ENCODE measurements at places on chromosomes 12 and 14.
A peak's percentile ranks its signal among the peaks of the same experiment; 100 is the strongest.

GRCh38 chr12:28563936-28564335 lies 373.7 kb downstream of the CCDC91 start:
- DNase-seq = no peak

DNA sequence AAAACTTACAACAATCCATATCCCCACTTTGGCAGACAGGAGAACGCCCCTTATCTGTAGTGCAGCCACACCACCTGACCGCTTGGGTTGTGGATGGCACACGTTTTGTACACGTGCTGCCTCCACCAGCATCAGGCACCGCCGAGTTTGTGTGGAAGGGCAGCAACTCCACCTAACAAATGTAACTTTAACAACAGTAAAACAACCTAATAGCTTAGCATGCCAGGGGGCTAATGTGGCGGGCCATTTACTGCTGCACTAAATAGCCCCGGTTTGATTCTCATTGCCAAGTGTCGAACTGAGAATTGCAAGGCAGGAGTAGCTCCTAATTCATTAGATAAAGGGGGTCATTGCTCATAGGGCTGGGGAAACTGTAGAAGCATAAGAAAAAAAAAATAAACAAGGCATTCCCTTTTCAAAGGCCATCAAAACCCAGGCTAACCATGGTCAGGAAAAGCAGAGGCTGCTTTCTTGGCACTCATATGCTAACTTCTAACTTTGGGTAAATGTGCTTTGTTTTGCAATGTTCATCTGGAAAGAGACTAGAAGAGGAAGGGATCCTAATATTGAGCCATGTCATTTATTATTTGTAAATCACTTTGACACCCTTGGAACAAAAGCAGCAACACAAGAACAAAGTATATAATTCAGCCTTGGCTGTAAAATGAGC lies 279.7 kb upstream of the SOX5 start:
- no peak for DNase-seq

GRCh38 chr12:52005903-52006703 lies 643 bp upstream of the TAMALIN start:
- no peak for DNase-seq

DNA sequence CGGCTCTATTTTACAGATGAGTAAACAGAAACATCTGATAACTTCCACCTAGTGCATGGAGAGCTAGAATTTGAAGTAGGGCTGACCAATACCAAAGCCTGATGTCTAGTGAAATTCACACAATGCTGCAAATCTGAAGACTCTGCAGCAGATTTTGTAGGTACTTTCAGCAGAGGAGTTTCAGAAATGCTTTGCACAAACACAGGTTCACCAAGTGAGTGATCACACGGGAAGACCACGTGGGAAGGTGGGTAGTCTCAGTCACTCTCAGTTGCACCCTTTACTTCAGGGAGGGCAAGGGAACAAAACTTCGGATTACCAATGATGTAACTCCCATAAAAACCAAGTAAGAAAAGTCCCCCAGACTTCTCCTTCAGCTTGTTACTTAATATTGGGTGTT lies 63.3 kb upstream of the DAAM1 start:
- DNase-seq = no peak

DNA sequence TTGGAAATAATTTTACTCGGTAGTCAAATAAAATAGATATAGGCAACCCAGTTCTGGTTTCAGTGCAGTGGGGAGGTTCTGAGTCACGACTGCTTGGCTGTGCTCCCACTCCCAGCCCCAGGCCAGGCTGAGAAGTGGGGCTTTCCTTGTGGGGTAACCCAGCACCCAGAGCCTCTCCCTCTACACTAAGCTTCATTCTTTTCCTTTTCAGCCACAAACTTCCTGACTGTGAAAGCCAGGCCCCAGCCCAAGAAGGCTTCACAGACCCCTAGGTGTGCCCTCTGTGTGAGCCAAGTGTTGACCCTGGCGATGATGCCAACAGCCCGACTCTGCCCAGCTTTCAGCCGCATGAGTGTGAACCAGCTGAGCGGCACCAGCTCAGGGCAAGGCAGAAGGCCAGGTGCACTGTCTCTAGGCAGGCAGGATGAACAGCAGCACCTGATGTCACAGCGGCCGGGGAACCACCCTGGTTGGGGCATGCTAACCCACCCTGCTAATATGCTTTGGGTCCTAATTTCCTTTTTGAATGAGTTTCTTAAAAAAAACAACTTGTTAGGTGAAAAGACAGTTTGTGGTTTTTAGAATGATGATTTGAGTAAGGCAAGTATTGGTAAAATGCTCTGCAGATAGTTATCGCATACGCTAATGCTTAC lies 42.2 kb upstream of the ATP23 start:
- DNase-seq = peak; percentile 82

- DNase-seq = no peak
Observed at GRCh38 chr14:33511851-33512640, 438.8 kb downstream of the EGLN3 start.

DNA sequence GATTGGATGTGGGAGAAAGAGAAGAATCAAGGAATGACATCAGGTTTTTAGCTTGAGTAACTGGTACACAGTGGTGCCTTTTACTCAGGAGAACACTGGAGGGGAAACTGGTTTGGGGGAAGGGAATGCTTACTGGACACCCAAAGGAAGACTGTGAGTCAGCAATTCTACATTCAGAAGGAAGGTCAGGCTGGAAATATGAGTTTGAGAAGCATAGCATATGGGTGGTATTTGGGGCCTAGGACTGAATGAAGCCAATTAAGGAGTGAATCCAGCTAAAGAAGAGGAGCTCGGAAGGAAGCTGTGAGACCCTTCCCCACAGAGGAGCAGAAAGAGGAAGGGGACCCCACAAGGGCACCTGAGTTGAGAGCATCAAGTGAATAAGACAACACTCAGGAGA lies 35.4 kb downstream of the DMAC2L start:
- no peak for DNase-seq

DNA sequence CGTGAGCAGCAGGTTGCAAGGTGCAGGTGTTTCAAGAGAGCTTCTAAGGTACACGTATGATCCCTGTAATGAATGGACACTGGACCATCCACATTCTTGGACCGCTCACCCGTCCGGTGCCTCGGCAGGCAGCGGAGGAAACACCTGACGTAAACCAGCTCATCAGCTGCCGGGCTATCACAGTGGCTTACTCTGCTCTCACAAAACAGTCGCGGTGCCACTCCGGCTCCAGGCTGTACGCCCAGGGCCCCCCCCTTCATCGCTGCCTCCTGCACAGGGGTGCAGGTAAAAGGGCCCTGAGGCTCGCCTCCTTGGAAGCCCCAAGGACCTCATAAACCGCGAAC lies 436 bp downstream of the VPS33A start:
- DNase-seq = peak; percentile 33

DNA sequence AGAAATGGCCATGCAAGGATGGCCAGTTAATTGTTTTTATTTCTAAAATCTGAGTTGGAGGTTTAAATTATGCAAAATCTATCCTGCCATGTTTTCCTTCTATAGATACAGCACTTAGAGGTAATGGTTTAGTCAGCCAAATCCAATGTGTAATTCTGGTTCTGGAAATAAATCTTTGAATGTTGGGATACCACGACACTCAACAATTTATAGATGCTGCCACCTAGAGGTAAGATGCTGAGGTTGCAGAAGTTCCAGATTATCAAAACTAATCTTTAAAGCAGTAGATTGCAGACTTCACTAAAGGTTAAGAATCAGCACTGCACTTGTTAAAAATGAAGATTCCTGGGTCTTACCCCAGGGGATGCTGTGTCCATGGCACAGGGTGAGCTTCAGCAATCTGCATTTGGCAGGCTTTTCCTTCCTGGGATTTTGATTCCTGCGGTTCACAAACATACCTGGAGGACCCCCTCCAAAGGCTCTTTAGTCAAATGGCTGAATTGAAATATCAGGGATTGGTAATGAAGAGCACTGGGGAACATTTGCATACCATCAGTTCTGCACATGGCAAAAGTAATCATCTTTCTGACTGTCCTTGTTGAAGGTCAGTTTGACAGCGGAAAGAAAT lies 53.4 kb upstream of the ANO4 start:
- no peak for DNase-seq

GRCh38 chr14:49770212-49770817 lies 2.4 kb downstream of the KLHDC2 start:
- DNase-seq = no peak

DNA sequence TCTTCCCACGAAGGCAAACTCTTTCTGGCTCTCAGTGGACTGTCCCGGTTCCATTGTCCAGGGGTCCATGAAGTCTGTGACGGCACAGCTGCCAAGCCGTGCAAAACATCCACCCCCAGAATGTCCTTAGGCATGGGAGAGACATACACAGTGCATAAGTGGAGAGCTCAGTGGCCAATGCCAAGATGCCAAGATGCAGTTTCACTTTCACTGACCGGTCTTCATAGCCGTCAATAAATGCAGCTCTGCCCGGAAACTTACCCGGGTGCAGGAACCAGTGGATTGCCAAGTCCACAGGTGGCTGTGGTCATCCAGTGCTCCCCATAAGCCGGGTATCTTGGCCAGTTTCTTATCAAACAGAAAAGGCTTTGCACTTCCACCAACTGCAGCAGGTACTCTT lies 162.3 kb downstream of the PTCSC3 start:
- no peak for DNase-seq

DNA sequence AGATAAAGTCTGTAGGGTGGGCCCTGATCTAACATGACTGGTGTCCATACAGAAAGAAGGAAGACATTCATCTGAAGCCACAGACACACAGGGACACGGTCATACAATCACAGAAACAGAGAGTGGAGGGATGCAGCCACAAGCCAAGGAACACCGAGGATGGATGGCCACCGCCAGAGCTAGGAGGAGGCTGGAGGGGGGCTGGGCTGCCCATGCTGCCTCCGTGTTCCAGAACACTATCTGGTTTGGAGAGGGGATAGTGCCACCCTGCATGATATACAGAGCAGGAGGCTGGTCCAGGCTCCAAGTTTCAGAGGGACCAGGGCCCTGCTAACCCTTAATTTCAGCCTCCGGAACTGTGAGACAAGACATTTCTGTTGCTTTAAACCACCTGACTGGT lies 8.7 kb downstream of the KRT75 start:
- no peak for DNase-seq

DNA sequence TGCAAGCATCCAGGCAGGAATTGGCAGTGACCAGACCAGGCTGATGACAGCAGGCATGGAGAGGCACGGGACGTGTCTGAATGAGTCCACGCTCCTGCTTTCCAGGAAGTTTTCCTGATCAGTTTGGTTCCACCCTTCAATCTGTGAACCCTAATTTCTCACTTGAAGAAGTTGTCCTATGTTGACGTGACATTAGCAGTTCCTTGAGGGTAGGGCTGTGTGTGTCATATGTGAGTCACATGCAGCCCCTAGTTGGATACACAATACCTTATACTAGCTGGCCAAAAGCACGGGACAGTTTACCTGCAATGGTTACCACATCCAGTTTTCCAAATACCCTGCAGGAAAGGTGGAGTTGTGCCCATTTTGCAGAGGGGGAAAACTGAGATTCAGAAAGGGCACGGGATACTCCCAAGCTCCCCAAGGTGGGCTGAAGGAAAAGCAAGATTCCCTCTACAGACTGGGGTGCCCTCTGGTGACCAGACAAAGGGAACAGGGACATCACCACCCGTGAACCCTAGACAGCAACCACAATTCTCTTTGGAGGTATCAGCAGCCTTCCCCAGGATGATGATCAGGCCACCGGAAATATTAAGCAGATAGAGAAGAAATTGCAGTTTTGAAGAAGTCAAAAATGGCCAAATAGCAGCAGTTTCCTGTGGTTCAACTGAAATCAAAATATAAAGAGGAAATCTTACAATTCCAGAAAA lies 194.5 kb downstream of the PHETA1 start:
- no peak for DNase-seq

DNA sequence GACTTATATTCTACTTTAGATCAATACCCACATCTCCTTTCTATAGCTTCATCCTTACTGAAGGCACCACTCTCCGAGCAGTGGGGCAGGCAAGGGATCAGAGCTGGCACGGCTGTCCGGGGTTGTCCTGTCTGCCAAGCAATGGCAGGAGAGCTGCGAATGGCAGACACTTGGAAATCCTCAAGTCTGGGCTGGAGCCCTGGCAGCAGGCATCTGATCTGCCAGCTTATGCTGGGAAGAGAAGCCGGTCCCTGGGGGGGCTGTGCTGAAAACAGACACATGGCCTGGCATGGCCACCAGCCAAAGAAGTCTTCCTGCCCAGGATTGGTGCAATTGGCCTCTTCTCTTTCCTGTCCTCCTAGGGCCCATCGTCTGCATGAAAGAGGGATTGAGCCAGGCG lies 280.2 kb upstream of the PWP1 start:
- no peak for DNase-seq

DNA sequence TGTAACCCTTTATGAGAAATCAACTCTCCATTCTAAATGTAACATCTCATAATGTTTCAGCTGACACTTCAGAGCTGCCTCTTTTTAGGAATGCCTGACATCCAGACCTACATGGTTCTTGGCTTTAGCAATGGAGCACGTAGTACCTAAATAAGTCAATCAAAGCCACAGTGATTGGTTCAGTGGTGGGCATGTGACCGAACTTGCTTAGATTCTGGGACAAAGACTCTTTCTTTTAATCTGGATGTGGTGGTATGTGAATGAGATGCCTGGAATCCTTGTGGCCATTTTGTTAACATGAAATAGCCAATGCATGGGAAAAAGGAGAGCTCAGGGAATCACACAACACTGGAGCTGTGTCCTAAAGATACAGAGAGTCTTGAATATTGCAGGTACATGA lies 11.8 kb downstream of the GPR65 start:
- DNase-seq = no peak

- no peak for DNase-seq
Observed at GRCh38 chr14:100629696-100630095, 42.5 kb upstream of the BEGAIN start.

DNA sequence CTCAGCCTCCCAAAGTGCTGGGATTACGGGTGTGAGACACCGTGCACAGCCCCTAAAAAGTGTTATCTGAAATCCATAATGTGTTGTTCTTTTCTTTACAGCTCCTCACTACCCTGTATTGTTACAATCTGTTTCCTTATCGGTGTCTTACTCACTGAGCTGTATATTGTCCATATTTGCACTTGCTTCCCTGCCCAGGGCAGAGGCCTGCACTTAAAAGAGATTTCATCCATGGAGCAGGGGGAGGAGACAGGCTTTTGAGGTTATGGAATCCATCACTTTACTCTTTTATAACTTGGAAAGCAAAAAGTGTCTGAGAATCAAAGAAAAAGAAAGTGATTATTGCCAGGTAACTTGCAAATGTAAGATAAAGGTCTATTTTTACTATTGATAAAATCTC lies 251.0 kb downstream of the DIO2 start:
- no peak for DNase-seq

- DNase-seq = no peak
Observed at GRCh38 chr12:52267266-52267665, 7.2 kb upstream of the KRT86 start.

DNA sequence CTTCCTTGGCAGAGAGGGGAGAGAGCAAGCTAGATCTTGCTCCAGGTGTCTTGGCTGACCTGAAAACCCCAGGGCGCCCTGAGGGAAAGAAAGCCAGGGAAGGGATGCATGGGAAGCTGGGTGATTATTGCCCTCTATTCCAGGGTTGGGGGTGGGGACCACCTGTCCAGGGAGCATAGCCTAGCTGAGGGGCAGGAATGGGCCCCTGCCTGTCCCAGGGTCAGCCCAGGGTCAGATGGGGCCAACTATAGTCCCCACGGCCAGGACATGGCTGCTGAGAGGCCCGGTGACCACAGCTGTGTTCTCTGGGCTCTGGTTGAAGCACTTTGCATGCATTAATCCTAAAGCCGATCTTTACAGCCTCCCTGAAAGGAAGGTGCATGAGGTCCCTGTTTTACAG lies 30.1 kb upstream of the ZFP36L1 start:
- no peak for DNase-seq
